ENCODE measurements at places on chromosomes 16 and 17. TPM values are rescaled to one million over a fixed set of nuclear protein-coding genes. Genes with fewer than 3 reads are reported as not detected.

DNA sequence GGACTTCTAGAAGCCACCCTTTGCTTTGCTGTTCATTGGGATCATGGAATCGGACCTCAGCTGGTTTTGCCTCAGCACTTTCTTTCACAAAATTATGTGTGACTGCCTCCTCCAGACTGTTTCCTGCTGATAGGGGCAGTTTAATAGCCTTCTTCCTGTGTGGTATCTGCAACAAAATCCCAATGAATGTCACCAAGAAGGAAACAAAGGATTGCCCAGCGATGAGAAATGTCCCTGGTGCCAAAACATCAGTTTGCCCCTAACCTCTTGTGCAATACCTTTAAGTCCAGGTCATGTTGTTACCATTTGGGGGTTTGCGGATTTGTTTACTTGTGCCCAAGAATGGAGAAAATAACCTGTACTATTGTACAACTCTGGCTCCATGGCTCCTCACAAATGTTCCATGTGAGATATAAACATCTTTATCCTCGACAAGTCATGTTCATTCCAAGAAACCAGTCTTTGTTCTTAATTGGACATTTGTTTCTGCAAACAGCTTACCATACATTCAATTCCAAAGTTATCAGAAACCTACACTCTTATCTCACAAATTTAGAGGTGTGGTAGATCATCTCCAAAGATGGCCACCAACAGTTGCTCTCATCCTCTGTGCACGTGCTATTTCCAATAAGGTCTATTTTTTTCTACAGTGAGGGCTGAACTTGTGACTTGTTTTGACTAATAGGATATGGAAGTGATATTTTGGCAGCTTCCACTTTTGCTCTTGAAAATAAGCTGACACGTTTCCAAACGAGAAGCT lies 14.8 kb downstream of the TAC4 start:
- no peak overlapping the region for H3K27ac ChIP-seq
- no peak for DNase-seq
- H3K36me3 ChIP-seq, result peaks cover 49% of the 10 kb centered on the region
- H3K27me3 ChIP-seq, result no peaks in the 10 kb centered on the region
- H3K4me3 ChIP-seq, result no peak overlapping the region

Gene TEX19
- not detected for total RNA-seq

- H3K27ac ChIP-seq, result peak within 1 kb of the TSS; percentile 98
- H3K36me3 ChIP-seq, result no peaks in the 10 kb centered on the region
- DNase-seq, result peak; percentile 94
- no peaks in the 10 kb centered on the region for H3K27me3 ChIP-seq
These were observed at the start of gene TP53 for GRCh38 chr17:7687072-7687907. TP53 (minus strand) TSS chr17:7687490; CDS start chr17:7676594, 10,896 bp downstream.

DNA sequence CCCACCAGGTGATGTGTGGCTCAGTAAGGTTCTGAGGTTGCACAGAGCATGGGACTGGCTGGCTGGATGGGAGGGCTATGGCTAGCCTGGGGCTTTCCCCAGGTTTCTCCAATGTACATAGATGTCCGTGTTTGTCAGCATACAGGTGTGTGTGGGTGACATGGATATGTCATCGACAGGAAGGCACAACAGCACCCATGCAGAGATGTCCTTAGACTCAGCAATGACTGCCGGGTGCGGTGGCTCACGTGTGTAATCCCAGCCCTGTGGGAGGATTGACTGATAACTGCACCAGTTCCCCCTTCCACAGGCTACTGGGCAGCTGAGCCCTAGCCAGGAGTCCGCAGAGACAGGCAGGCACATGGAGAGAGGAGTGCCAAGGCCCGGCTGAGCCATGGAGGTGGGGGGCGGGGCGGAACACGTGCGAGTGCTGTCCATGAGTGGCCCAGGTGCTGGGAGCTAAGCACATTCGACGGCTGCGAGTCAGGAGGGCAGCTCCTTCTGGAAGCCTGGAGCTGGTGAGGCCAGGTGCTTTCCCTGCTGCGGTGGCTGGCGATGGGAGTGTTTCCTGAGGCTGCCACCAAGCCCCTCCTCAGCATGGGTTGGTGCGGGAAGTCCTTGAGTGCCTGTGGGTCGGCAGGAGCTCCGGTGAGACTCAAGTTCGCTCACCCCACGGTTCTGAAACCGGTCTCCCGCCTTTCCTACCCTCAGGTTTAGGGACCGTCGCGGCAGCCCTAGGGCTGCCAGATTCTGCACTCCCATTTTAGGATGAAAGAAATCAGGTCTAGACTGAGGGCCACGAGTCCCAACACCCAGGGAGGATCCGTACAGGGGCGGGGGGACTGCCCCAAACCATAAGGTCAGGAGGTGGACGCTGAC lies 858 bp upstream of the ASPSCR1 start:
- no peaks in the 10 kb centered on the region for H3K27me3 ChIP-seq
- peak overlapping the region; percentile 79 for H3K4me3 ChIP-seq
- H3K4me1 ChIP-seq, result peaks cover 20% of the 10 kb centered on the region
- DNase-seq, result no peak
- peak overlapping the region; percentile 93 for H3K27ac ChIP-seq

GRCh38 chr16:78461496-78462287 lies 362.2 kb downstream of the WWOX start:
- DNase-seq, result no peak
- no peak overlapping the region for H3K4me3 ChIP-seq
- no peaks in the 10 kb centered on the region for H3K27me3 ChIP-seq
- no peaks in the 10 kb centered on the region for H3K36me3 ChIP-seq
- peaks cover 6% of the 10 kb centered on the region for H3K4me1 ChIP-seq
- H3K27ac ChIP-seq, result no peak overlapping the region

DNA sequence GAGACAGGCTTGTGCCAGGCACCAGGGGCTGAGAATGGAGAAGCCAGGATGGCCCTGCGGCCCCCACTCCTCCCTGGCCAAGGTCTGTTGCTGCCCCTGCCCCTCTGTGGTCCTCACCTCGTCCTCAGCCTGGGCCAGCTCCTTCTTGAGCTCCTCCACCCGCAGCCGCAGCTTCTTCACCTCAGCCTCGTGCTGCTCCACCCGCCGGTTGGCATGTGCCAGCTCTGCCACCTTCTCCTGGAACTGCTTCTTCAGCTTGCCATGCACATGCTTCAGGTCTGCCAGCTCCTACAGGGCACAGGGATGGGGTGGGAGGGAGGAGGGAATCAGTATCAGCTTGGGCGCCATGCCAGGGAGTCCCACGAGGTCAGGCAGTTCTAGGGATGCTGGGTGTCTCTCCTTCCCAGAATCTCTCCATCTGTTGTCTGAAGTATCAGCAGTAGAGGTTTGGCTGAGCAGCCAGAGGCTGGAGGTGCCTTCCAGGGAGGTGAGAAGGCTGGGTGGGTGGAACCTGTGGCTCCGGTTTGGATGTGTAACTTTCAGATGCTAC lies 20.1 kb downstream of the CCDC102A start:
- H3K36me3 ChIP-seq, result peaks cover 24% of the 10 kb centered on the region
- no peak for DNase-seq
- no peak overlapping the region for H3K27ac ChIP-seq
- H3K4me1 ChIP-seq, result peaks cover 10% of the 10 kb centered on the region
- H3K4me3 ChIP-seq, result no peak overlapping the region

GRCh38 chr16:28069971-28070794 lies 6.7 kb upstream of the GSG1L start:
- peaks cover 9% of the 10 kb centered on the region for H3K27me3 ChIP-seq
- H3K36me3 ChIP-seq, result no peaks in the 10 kb centered on the region
- H3K4me1 ChIP-seq, result peaks cover 2% of the 10 kb centered on the region
- no peak overlapping the region for H3K4me3 ChIP-seq

Gene CNGB1
- not detected for total RNA-seq

DNA sequence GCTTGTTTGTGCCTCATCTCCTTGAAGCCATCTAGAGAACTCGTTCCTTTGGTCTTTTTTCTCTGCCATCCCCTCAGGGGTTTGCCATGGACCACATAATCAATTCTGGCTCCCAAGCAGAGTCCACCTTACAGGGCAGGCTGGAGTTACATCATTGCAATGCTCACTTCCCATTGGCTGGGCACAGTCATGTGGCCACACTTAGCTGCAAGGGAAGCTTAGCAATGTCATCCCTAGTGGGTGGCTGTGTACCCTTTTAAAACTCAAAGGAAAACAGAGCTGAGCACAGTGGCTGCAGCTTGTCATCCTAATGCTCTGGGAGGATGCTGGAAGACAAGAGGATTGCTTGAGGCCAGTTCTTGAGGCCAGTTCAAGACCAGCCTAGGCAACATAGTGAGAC lies 41.9 kb upstream of the POLR3E start:
- no peaks in the 10 kb centered on the region for H3K4me1 ChIP-seq
- no peak overlapping the region for H3K27ac ChIP-seq
- H3K27me3 ChIP-seq, result no peaks in the 10 kb centered on the region
- H3K36me3 ChIP-seq, result peaks cover 99% of the 10 kb centered on the region
- no peak overlapping the region for H3K4me3 ChIP-seq

Gene KRTAP9-4
- not detected for total RNA-seq

Gene KRTAP4-11
- 23.4 TPM for total RNA-seq

GRCh38 chr16:85321509-85322271 lies 209.4 kb upstream of the CIBAR2 start:
- peak overlapping the region; percentile 70 for H3K27ac ChIP-seq
- no peaks in the 10 kb centered on the region for H3K36me3 ChIP-seq
- DNase-seq, result peak; percentile 97
- H3K27me3 ChIP-seq, result no peaks in the 10 kb centered on the region

Gene SLC13A2
- 14.2 TPM for total RNA-seq

DNA sequence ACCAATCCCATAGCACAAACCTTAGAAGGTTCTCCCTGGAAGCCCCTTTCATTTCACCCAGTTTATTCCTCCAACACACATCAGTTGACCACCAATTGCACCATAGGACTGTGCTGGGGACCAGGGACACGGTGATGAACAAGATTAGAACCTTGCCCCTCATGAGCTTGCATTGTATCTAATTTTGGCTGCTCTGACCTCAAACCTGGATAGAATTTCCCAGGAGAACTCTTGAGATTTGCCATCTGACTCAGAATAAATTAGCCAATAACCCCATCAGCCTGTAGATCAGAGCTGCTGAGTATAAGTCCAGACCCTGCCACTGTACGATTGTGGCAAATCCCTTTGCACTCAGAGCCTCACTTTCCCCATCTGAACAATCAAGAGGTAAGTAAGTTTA lies 52.1 kb downstream of the CDH11 start:
- no peaks in the 10 kb centered on the region for H3K27me3 ChIP-seq
- no peak overlapping the region for H3K4me3 ChIP-seq
- H3K4me1 ChIP-seq, result peaks cover 11% of the 10 kb centered on the region

GRCh38 chr17:35167046-35167445 lies 19.4 kb downstream of the UNC45B start:
- peaks cover 5% of the 10 kb centered on the region for H3K4me1 ChIP-seq
- no peak for DNase-seq
- no peak overlapping the region for H3K27ac ChIP-seq
- no peak overlapping the region for H3K4me3 ChIP-seq

DNA sequence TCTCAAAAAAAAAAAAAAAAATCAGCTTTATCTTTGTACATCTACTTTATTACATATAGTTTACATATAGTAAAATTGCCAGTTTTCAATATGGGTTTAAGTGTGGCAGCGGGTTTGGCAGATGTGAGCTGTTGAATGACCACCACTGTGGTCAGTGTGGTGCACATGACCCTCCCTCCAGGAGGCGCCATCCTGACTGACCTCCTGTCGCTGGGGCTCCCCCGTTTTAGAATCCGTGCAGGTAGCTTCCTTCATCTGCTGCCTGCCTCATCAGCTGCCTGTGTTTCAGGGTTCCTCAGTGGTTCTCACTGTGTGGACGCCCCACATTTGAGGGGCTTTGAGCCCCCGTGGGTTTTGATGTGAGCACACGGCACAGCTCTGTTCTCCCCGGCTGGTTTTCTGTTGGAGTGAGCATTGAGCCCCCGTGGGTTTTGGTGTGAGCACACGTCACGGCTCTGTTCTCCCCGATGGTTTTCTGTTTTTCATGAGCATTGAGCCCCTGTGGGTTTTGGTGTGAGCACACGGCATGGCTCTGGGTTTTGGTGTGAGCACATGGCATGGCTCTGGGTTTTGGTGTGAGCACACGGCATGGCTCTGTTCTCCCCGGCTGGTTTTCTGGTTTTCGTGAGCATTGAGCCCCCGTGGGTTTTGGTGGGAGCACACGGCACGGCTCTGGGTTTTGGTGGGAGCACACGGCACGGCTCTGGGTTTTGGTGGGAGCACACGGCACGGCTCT lies 57.9 kb upstream of the ZNF750 start:
- H3K27ac ChIP-seq, result no peak overlapping the region
- H3K27me3 ChIP-seq, result no peaks in the 10 kb centered on the region
- H3K4me3 ChIP-seq, result no peak overlapping the region
- DNase-seq, result no peak
- peaks cover 19% of the 10 kb centered on the region for H3K4me1 ChIP-seq

Gene COX6A2
- not detected for total RNA-seq

DNA sequence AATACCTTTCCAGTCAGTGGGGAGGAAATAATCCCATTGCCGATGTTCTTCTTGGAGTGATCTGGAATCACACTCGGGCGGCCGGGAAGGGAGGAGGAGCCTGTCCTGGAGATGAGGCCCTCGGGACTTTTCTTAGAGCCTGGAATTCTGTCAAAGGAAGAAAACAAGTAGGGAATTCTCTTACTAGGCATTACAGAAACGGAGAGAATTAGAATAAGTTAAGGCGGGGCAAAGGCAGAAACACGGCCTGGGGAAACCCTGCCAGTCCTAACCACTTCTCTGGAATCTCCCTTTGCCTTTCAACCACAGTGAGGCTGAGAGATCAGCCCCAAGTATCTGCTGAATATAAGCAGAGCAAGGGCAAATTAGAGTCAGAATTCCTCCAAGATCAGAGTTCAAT lies 27.8 kb downstream of the USP36 start:
- peaks cover 99% of the 10 kb centered on the region for H3K36me3 ChIP-seq
- H3K27me3 ChIP-seq, result no peaks in the 10 kb centered on the region
- no peak for DNase-seq
- H3K27ac ChIP-seq, result peak overlapping the region; percentile 39
- no peak overlapping the region for H3K4me3 ChIP-seq

Gene CNTROB
- total RNA-seq, result 25.8 TPM

DNA sequence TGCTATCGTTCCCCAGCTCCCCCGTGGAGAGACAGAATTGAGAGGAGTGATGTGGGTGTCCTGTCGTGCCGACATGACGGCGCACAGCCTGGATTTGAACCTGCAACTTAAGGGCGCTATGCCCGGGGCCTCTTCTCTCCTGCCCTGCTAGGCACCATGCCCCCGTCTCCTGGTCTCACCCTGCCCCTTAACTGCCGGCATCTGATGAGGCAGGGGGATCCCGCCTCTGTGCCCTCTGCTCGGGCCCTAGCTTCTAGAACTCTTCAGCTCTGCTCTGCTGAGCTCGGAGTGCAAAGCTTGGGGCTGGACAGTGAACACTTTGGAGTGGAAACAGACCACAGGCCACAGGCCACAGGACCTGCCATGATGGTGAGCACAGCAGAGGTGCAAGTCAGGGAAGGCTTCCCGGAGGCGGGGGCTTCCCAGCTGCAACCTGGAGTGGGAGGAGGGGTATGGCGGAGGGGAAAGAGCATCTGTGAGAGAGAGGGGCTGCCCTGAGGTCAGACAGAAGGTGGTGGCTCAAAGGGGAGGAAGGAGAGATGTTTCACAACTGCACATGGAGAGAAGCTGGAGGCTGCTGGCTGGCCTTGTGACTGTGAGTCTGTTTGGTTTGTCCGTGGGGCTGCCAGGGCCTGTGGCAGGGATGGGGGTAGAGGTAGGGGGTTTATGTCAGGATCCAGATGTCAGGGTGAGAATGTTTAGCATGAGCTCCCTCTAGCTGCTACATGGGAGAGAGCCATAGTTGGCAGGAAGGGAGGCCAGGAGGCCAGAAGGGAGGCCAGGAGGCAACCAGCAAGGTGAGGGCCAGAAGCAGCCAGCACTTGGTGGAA lies 107.8 kb downstream of the CRLF3 start:
- no peaks in the 10 kb centered on the region for H3K4me1 ChIP-seq
- no peaks in the 10 kb centered on the region for H3K27me3 ChIP-seq
- H3K36me3 ChIP-seq, result no peaks in the 10 kb centered on the region
- no peak overlapping the region for H3K4me3 ChIP-seq
- no peak overlapping the region for H3K27ac ChIP-seq

- H3K27ac ChIP-seq, result peak overlapping the region; percentile 65
- DNase-seq, result peak; percentile 86
- peaks cover 12% of the 10 kb centered on the region for H3K27me3 ChIP-seq
These were observed 4.5 kb upstream of the TMEM92 start for GRCh38 chr17:50269477-50270434.

Gene TAX1BP3
- 245 TPM for total RNA-seq
